ENCODE measurements at places on chromosomes 3 and 15.

GRCh38 chr15:42034628-42035434, 14.0 kb upstream of the PLA2G4E start:
- DNase-seq = no peak

DNA sequence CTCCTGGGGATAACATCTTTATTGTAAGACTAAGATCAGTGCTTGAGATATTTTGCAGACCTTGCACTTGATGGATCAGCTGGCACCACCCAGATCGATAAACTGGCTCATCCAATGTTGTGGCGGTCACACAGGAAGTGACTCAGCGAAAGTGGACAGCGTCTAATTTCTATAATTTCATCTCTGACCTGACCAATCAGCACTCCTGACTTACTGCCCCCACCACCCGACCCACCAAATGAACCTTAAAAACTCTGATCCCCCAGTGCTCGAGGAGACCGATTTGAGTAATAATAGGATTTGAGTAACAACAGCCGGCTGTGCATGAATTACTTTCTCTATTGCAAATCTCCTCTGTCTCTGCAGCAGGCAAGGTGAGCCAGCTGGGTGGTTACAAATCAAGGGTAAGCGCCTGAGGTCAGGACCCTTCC, 62.7 kb upstream of the RNU6-1 start:
- no peak for DNase-seq

DNA sequence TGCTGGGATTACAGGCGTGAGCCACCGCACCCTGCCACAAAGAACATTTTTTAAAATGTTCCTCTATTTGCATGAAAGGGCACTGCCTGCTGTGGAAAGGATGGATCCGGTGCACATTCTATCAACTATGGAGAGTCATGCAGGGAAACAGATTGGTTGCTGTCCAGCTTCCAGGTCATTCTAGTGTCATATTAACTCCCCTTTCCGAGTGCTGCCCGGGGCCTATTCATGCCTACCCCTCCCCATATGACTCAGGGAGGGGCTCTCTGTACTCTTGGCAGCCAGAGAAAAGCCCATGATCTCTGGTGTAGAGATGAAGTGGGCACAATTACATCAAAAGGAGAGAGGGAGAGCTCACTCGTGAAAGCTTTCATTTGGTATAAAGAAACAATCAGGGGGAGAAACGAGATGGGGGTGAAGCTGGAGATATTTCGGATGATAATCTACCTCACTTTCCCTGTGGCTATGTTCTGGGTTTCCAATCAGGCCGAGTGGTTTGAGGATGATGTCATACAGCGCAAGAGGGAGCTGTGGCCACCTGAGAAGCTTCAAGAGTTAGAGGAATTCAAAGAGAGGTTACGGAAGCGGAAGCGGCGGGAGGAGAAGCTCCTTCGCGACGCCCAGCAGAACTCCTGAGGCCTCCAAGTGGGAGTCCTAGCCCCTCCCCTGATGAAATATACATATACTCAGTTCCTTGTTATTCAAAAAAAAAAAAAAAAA, 16.1 kb upstream of the AHSG start:
- no peak for DNase-seq

DNA sequence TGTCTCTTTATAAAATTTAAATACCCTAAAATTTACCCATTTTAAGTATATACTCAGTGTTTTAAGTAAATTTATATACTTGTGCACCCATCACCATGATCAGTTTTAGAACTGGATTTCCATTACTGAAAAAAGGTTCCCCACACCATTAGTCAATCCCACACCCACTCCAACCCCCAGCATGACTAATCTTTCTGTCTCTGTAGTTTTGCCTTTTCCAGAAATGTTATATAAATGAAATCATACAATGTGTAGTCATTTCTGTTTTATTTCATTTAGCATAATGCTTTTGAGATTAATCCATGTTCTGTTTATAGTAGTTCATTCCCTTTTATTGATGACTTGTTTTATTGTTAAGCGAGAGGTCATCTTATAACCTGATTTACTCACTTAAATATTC, 66.1 kb upstream of the LIMD1 start:
- DNase-seq = no peak

DNA sequence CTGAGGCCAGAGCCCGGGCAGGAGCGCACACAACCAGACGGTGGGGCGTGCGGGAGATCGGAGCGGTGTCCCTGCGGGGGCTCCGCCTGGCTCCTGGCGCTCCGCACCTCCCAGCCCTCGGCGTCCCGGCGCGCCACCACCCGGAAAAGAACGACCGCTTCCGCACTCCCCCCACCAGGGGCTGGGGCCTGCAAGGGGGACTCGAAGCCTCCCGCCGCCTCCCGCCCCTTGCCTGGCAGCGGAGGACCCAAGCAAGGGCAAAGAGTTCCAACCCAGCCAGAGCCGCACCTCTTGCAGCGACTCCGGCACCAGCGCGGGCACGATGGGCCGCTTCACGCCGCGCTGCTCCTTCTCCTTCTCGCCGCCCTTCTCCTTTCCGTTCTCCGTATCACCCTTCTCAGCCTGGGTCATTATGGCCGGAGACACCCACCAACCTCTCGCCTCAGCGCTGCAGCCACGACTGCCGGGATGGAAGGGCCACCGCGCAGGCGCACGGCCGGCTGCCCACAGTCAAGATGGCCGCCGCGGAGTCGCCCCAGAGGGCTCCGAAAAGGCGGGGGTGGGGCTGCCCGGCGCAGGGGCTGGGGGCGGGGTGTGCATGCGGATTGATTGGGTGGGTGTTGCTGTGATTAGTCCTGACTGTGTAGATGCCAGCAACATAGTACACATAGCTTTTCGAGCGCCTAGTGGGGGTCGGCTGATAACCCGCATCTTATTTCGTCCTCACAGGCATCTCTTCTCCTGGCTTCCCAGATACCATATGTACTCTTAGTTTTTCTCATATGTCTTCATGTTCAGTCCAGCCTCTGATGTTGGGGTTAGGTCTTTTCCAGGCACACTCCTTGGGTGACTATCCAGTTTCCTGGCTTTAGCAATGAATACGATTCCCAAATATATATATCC, at the start of gene ACTR8:
Gene ACTR8, minus strand, starts transcription at position 462 of the 903 bp plus-strand sequence. Its CDS starts 51 bp downstream, at position 411.
- peak; percentile 57 for DNase-seq

DNA sequence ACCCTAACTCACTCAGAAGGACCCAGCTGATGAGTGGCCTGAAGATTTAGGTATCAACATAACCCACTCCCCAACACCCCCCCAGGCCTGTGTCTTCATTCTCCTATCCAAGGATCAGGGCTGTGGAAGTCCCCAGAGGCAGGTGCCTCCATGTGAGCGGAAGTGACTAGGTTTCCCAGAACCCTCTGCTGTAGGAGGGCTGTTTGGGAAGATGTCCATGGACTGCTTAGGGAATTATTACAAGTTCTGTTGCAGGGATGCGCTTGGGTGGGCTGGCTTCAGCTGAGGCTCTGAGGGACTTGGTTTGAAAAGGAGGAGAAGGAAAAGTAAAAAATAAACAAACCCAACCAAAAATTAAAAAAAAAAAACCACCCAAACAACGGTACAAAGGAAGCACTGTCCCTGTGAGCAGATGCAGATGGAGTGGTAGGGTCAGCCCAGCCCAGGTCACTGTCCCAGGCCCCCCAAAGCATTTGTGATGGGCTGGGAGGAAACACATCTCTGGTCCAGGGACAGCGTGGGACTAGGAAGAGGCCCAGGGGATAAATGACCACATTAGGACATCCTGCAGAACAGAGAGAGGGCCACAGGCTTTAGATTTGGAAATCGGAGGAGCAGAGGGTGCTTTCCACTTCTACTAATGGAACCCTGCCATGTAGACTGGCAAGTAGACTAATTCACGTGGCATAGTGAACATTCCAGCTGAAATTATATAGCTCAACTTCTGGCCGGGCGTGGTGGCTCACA, 12.2 kb upstream of the APOD start:
- no peak for DNase-seq

DNA sequence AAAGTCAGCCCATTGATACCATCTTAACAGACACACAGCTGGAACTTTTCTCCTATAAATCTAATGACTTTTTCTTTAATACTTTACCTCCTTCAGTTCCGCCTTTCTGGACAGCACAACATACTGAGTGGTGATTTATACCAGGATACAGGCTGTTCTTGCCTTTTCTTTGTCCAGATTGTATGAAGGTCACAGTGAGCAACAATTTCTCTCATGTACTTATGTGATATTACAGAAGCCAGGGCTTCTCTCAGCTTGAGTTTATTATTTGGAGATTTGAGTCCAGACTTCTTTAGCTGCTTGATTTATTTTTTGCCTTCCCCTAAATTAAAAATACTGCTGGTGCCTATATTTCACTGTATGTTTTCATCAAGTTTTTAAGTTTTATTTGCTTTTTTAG, 976.0 kb downstream of the ROBO2 start:
- no peak for DNase-seq

- DNase-seq = no peak
These were observed 3.9 kb downstream of the XIRP1 start for GRCh38 chr3:39188271-39189149.

- DNase-seq = no peak
These were observed 440.1 kb downstream of the ZNF385D start for GRCh38 chr3:21310891-21311290.

- DNase-seq = no peak
These were observed 262.9 kb downstream of the CTNNB1 start for GRCh38 chr3:41462103-41462691.

- DNase-seq = no peak
These were observed 1602.1 kb downstream of the SI start for GRCh38 chr3:163476179-163476578.

DNA sequence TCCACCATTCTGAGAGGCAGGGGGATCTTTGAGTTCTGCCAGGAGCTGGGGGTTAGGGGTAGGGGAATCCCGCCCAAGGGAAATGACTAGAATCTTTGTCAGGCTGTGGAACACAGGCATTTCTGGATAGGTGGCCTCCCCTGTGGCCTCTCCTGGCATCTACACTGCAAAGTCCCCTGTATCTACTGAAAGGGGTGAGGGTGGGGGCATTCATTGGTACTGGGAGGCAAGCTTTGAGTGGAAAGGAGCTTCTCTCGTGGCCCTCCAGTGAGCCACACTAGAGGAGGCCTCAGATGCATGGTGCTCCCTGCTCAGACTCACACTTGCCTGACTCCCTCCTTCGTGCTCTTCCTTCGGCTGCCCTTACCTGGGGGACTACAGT, 59.9 kb downstream of the CCNL1 start:
- no peak for DNase-seq

DNA sequence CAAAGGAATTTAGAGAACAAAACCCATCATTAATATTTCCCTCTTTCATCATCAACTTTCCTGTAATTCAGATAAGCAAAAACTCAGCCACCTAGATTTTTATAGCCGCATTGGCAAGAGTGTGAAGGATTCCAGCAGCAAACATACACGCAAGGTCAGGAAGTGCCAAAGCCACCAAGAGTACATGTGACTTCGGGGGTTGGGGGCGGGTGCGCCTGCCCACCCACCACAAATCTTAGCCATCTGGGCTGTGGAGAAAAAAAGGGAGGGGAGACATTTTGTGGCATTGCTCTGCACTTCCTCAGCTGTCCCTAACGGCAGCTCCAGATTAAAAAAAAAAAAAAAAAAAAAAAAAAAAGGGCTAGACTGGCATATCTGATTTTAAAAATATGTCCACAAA, 148.4 kb downstream of the TNIK start:
- no peak for DNase-seq

DNA sequence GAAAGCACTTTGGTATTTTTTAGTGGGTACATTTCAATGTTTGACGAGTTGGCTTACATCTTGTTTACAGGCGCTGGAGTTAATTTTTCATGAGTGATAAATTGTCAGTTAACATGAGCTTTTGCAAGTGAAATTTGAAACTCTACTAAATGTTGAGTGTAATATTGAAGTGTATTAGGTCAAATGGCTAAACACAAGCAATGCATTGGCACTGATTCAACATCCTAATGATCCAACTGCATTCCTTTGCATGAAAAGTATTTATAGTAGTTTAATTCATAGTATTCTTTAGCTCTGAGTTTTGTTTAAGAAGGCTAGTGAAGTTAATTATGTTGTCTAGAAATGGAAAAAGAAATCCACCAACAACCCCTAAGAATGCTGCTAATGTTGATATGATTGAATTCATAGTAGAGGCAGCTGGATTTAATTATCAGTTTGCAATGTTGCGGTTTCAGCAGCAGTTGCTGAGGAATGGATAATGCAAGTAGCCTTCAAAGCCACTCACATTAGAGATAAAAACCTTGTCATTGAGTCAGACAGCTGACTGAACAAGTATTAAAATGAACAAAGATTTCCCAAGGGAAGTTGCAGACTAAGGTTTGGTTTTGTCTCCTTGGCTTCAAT, 245.6 kb upstream of the GOLIM4 start:
- DNase-seq = peak; percentile 9

DNA sequence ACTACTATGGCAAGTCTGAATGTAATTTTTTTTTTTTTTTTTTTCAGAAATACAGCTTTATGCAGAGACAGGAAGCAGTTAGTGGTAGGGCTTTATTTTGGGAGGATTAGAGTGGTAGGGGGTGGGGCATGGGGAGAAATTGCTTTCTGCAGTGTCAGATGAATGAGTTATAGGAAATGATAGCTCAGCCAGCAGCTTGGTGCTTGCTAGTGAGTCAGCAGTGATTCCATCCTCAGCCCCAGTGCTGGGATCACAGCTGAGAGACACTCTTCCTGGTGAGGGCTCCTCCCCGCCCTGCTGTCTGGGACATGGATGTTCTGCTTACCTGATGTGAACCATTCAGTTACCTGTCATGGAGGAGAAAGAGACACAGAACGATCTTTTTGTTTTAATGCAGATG, 39.6 kb downstream of the SEMA6D start:
- DNase-seq = peak; percentile 76

- DNase-seq = no peak
These were observed 2.0 kb upstream of the HYAL2 start for GRCh38 chr3:50324351-50325112.

DNA sequence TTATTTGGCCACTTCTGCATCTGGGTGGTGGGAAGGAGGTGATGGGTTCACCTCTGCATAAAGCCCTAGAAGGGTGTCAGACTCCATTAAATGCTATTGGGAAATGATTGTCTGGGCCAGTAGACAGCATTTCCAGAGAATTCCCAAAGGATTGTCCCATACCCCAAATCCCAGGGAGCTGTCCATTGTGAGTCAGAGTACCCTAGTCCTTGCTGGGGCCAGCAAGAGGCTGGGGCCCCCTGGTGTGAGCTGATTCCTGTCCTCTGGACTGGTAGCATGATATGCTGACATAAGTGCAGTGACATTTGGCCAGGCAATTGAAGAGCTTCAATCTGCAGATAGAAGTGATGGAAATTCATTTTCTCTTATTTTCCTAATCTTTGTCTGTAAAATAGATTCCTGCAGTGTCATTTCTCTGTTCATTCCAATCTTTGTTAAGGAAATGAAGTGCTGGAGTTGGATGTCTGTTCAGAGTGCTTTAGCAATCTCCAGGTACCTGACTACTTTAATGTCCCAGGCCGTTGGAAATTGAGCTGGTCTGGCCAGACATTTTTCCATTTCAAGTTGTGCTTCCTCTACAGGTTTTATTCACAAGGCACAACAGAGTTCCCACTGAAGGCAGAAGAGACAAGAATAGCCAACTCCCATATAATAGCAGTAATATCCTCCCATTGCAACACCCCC, 91.2 kb downstream of the RPLP1 start:
- DNase-seq = no peak

GRCh38 chr3:137012097-137012501, 54.3 kb downstream of the IL20RB start:
- DNase-seq = peak; percentile 52
